ENCODE measurements at places on chromosomes 3 and 15. TPM values are rescaled to one million over a fixed set of nuclear protein-coding genes. Genes with fewer than 3 reads are reported as not detected.

DNA sequence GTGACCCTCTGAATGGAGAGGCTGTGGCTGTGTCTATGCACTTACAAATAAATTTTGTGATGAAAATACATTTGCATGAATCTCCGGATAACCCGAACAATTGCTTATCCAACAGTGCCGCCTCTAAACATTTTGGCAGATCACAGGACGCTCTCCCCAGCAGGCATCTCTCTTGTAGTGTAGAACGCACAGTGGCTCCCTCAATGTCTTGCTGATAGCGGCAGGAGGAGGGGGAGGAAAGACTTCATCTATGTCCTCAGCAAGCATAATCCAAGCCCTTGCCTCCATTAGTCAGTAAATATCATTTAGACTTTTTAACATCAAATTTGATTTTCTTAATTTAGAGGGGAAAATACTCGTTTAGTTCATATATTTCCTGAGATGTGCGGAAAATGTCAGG, 318.1 kb upstream of the IGF1R start:
- no peak for DNase-seq

DNA sequence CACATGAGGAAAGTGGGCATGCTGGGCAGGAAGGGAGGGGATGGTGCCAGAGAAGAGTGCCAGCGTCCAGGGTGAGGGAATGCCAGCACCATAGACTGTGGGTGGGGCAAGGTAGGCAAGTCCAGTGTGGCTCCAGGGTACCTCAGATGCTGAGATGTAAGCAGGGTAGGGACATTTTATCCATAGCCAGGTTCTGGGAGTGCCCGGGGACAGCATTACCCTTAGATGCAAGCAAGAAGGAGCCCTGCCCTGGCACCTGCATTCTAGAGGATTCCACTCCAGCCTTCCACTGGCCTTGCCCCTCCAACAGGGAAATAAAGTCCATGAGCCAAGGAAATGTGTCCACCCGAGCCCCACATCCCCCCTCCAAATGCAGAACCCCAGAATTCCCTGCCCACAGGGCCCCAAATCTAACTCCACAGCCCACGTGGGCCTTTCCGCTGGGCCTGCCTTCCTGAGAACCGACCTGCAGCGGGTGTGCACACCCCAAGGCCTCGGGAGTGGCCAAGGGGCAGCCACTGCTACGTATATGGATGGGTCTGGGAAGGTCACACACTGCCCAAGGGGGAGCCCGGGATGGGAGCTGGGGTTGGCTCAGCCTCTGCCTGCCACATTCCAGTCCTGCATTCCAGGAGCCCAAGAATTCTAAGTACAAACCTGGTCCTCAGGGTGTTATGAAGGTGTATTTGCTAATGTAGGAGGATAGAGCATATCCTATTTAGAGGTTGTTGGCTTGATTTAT, 20.3 kb upstream of the CYP11A1 start:
- no peak for DNase-seq

DNA sequence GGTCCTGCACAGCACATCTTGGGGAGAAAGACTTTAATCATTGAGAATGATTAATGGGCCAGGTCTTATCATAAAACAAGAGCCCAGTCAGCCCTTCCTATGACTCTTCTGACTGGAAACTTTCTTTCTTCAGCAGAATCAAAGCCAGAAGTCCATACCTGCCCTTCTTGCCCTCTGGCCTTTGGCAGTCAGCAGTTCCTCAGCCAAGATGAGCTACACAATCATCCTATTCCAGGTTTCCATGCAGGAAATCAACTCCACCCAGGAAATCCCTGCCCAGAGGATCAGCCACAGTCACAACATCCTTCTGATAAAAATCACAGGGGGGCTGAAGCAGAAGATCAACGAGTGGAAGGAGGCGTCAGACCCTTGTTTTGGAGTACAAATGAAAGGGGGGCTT, 26.9 kb downstream of the ZNF589 start:
- DNase-seq: no peak

The OR5K1 gene
- total RNA-seq: not detected

The PSTPIP1 gene
- total RNA-seq: 24.8 TPM

The IDH2 gene
- total RNA-seq: 56.1 TPM

DNA sequence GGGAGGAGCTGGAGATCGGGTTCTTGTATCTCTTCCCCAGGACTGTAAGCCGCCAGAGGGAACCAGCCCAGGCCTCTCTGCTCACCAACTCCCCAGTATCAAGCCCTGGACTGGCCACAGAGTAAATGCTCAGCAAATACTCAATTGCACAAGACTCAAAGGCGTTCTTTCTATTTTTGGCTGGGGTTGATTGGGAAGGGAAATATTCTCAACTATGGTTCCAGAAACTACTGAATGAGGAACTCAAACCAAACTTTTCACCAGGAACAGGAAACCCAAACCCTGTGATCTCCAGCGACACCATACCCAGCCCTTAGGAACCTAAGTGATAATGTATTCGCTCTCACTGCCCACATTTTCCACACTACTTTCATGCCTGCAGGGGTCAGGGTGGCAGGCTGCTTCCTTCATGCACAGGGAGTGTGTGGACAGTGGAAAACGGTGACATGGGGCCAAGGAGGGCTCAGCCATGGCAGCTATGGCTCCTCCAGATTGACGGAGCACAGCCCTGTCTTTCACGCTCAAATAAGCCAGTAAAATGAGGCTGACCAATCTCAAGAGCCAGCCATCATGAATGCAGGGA, 124.7 kb upstream of the RAD18 start:
- DNase-seq: peak; percentile 59

DNA sequence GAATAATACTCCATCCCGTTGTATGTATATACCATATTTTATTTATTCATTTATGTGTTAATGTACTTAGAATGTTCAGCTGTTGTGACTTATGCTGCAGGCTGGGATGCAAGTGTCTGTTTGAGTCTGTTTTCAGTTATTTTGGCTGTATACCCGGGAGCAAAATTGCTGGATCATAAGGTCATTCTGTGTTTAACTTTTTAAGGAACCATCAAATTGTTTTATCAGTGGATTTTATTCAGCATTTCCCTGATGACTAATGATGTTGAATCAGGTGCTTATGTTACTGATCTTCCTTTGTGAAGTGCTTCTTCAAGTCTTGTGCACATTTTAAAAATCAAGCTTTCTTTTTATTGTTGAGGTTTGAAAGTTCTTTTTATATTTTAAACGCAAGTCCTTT, 118.1 kb downstream of the SLC25A26 start:
- no peak for DNase-seq

The KNG1 gene
- not detected for total RNA-seq

The ADGRG7 gene
- total RNA-seq: not detected

The GBE1 gene
- 152 TPM for total RNA-seq

DNA sequence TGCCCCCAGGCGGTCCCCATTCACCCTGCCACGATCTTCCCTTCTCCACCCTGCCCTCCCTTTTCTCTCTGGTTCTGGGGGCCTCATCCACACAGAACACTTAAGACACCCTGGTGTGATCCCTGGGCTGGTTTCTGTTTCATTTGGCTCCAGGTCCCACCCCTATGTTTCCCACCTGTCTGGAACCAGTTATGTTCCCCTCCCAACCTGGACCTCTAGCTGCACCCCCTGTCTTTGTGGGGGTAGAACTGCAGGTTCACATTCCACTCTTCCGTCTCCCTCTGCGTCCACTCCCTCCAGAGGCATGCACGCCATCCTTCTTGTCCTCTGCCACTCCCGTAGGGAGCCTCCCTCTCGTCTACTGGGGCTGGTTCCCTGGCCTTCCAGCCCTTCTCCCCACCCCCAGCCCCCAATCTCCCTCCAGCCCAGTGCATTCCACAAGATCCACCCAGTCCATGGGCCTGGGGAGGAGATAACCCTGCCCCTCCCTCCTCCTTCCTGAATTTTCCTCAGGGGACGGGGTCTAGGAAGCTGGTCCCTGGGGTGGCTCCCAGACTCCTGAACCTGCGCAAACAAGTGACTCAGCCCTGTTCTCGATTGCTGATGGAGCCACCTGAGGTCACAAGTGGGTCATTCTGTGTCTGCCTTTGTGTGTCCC, 73.8 kb downstream of the ABTB1 start:
- peak; percentile 47 for DNase-seq

- no peak for DNase-seq
Measured at GRCh38 chr3:123816673-123817207, 67.4 kb downstream of the MYLK start.

The NME9 gene
- total RNA-seq: not detected

DNA sequence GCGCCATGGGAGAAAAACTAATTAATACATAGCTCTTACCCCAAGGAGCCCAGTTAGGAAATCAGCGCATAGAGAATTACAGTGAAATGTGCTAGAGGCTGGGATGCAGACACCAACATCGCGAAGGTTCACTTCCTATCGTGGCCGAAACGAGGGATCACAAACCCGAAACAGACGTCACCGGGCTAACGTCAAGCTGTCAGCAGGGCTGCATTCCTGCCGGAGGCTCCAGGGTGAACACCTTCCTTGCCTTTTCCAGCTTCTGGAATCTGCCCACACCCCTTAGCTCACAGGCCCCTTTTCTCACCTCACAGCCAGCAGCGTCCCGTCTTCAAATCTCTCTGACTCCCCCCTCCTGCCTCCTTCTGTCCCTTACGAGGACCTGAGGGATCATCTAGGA, 13.0 kb downstream of the GP5 start:
- DNase-seq: peak; percentile 37

- DNase-seq: no peak
Measured at GRCh38 chr15:67267951-67268941, 13.7 kb downstream of the IQCH start.

GRCh38 chr3:189567322-189567721, 63.9 kb upstream of the TP63 start:
- no peak for DNase-seq

GRCh38 chr3:128585189-128585588, 65.4 kb downstream of the RPN1 start:
- DNase-seq: no peak

GRCh38 chr3:13161021-13161759, 88.0 kb upstream of the IQSEC1 start:
- DNase-seq: peak; percentile 69

The SLC7A14 gene
- total RNA-seq: not detected

The PXK gene
- 32.2 TPM for total RNA-seq

DNA sequence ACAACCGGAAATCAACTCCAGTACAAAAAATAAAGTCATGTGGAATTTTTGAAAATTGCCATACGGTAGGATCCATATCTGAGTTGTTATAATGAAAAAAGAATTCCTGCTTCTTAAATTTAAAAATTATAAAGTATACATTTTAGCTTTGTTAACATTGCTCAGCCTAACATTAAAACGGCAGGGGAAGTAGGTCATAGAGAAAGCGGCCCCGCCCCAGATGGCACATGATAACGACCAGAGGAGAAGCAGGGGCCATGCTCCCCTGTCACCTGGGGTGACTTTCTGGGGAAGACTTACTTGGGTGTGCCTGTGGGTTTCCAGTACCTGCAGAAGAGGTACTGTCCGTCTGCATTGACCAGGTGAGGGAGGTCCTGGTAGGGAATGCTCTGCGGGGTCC, 921 bp downstream of the MGLL start:
- no peak for DNase-seq

- no peak for DNase-seq
Measured at GRCh38 chr3:170635385-170635735, 49.5 kb upstream of the SLC7A14 start.

The FRMD4B gene
- total RNA-seq: 30.5 TPM

DNA sequence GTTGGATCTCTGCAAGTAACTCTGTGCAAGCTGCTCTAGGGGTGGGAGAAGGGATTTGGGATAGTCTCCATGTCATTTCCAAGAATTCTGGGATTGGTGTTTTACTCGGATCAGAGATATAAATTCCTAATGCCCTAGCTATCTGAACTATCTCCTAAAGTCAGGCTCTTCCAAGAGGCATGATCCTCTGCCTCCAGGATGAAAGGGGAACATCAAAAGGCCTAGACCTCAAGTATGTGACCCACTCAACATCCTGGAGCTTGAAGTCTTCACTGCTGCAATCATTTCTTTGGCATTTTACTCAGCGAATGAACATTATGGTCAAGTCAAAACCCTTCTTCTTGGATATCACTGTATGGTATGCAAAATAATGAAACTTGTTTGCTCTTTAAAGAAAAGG, 104.5 kb downstream of the CEMIP start:
- no peak for DNase-seq

The RHOV gene
- not detected for total RNA-seq

- DNase-seq: no peak
Measured at GRCh38 chr3:52983336-52983807, 62.5 kb downstream of the SFMBT1 start.

The OR5K2 gene
- total RNA-seq: not detected

The CD276 gene
- total RNA-seq: 89.5 TPM

The SIDT1 gene
- total RNA-seq: 1.5 TPM

The PLIN1 gene
- 1,691 TPM for total RNA-seq

DNA sequence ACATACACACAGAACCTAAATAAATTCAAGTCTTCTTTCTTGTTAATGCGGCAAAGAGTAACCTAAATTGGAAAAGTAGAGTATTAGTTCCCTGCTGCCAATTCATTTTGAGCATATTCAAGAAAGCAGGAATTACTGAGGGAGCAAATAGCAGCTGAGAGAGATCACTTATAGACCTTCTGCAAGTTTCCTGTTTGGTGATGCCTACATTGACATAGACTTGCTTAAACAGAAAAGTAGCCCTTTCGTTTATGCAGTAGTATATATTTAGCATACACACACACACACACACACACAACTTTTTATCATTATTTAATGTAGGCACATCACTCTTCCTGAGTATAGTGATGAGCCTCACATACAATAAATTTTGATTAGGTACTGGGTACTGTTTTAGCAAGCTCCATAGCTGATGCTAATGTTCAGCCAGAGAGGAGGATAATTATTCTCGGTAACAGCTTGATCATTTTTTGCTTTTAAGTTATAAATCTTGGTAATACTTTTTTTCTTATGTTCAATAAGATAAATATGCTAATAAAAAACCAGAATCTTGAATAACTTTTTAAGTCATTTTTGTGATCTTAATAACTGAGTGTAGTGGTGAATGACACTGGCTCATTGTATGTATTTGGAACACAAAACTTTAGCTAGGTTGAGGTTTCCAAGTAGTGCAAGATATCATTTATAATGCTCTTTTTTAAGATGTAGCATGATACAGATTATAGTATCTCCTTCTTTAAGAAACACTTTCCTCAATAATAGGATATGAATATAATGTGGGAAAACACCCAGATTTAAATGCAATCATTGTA, 174.7 kb downstream of the MBNL1 start:
- DNase-seq: no peak

The ANKUB1 gene
- not detected for total RNA-seq

DNA sequence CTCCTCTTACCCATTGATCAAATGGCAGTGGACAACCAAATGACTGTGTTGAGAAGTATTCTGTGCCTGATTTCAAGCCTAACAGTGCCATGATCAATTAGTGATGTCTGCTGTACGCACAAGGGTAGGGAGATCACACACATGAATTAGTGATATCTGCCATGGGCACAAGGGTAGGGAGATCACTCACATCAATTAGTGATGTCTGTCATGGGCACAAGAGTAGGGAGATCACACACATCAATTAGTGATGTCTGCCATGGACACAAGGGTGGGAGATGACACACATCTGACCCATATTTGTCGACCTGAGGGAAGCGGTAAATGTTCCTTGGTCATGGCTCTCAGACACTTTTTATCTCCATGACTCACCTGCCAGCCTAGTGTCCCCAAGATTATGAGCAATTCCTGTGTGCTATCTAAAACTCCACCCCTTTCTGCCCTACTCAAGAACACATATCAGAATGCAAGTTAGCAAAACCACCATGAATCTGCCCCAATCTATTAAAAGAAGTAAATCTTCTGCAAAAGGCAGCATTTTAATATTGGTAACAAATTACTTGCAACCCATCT, 165.0 kb downstream of the NTRK3 start:
- DNase-seq: peak; percentile 4

Data from mesenteric fat pad (tissue), 1 donor.